ENCODE measurements at places on chromosomes 7 and 10. TPM values are rescaled to one million over a fixed set of nuclear protein-coding genes. Genes with fewer than 3 reads are reported as not detected.

The SLIT1 gene
- 0.17 TPM for total RNA-seq

The CHRM2 gene
- total RNA-seq: 6.1 TPM

The OPN1SW gene
- not detected for total RNA-seq

The CDHR1 gene
- total RNA-seq: 99.3 TPM

The CALHM3 gene
- total RNA-seq: not detected

The RAPGEF5 gene
- total RNA-seq: 39.9 TPM

The SEM1 gene
- total RNA-seq: 46.3 TPM

The GRID2IP gene
- total RNA-seq: 0.37 TPM

The DOCK1 gene
- 49.0 TPM for total RNA-seq

The TFR2 gene
- total RNA-seq: 2.3 TPM

The XPNPEP1 gene
- 122 TPM for total RNA-seq

The H2BK1 gene
- total RNA-seq: not detected

The PNLIPRP3 gene
- not detected for total RNA-seq

The HOXA6 gene
- total RNA-seq: 10.9 TPM

The ADCY1 gene
- total RNA-seq: 1.1 TPM

The CFAP69 gene
- 3.6 TPM for total RNA-seq

The HKDC1 gene
- total RNA-seq: 14.7 TPM

The RAMP3 gene
- 8.5 TPM for total RNA-seq

The SEMA3A gene
- total RNA-seq: 1.7 TPM

The NUTM2E gene
- not detected for total RNA-seq

The ZNF777 gene
- 9.5 TPM for total RNA-seq

The FLNC gene
- 88.6 TPM for total RNA-seq

The LBX1 gene
- total RNA-seq: not detected

The ZNF503 gene
- 8.0 TPM for total RNA-seq

The FAM241B gene
- 4.5 TPM for total RNA-seq

The ZSCAN25 gene
- total RNA-seq: 10.4 TPM

The TMEM236 gene
- total RNA-seq: 57.4 TPM

The ADAM12 gene
- total RNA-seq: 0.30 TPM
